Progenitor cell of endocrine pancreas (in vitro differentiated cells): ENCODE measurements at places on chromosomes 5 and 9. TPM values are rescaled to one million over a fixed set of nuclear protein-coding genes. Genes with fewer than 3 reads are reported as not detected.

Gene CARTPT
- not detected in 2 replicates for total RNA-seq

Gene IFNA21
- not detected in 2 replicates for total RNA-seq

Gene SH3PXD2B
- 72.4 and 79.8 TPM in 2 replicates for total RNA-seq

Gene MZB1
- total RNA-seq: 0.24 and 0.80 TPM in 2 replicates

Gene PDE6A
- 0.07 TPM in 1 of 2 replicates, not detected in the other for total RNA-seq
